Naive thymus-derived CD4-positive, alpha-beta T cell (primary cell): ENCODE measurements at places on chromosomes 13 and 19. TPM values are rescaled to one million over a fixed set of nuclear protein-coding genes. Genes with fewer than 3 reads are reported as not detected.

The MIA gene
- total RNA-seq: not detected

DNA sequence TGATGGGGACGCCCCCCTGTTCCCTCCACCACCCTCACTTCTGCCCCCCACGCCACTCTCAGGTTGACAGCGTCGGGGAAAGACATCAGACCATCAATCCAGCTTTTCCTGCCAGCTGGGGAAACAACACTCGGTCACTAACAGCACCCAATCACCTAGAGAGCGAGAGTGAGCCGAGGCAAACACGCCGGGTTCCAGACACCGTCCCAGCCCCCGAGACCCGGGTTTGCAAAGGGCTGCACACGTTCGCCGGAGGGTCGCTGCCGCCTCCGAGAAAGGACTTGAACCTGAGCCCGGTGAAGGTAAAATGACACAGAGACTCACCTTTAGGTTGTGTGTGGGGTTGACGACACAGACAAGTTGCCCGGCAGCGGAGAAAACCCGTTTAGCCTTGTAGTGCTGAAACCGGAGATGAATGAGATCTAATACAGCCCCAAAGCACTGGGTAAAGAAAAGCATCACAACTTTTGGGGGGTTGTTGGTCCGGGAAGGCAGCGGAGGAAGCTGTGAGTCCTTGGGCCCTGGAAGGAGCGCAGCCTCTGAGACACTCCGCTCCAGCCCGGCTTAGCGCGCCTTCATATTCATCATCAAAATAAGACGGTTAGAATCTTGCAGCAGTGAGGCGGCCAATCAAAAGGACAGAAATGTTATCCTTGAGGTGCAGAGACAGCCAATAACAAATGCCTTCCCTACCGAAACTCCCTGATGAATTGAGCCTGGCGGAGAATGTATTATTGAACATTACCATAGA lies at the start of gene SIAH3:
Gene SIAH3, minus strand, starts transcription at position 583 of the 751 bp plus-strand sequence. Its CDS starts 124 bp downstream, at position 459.
- peaks cover 45% of the 10 kb centered on the region for H3K4me1 ChIP-seq
- DNase-seq: peak; percentile 39
- H3K36me3 ChIP-seq: no peaks in the 10 kb centered on the region
- H3K4me3 ChIP-seq: peak within 1 kb of the TSS; percentile 57
- H3K27me3 ChIP-seq: peaks cover 4% of the 10 kb centered on the region

DNA sequence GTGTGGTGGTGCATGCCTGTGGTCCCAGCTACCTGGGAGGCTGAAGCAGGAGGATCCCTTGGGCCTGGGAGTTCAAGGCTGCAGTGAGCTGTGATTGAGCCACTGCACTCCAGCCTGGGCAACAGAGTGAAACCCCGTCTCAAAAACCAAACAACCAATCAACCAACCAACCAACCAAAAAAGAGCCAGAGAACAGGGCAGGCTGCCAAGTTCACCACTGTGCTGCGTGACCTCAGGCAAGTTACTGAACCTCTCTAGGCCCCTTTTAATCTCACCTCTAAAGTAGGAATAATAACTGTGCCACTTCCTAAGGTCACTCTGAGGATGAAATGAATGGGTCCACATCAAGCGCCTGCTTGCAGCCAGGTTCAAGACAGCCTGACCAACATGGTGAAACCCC lies 16.9 kb downstream of the TJP3 start:
- no peak for DNase-seq
- H3K4me3 ChIP-seq: no peak overlapping the region
- peaks cover 15% of the 10 kb centered on the region for H3K4me1 ChIP-seq
- H3K27me3 ChIP-seq: peaks cover 3% of the 10 kb centered on the region

DNA sequence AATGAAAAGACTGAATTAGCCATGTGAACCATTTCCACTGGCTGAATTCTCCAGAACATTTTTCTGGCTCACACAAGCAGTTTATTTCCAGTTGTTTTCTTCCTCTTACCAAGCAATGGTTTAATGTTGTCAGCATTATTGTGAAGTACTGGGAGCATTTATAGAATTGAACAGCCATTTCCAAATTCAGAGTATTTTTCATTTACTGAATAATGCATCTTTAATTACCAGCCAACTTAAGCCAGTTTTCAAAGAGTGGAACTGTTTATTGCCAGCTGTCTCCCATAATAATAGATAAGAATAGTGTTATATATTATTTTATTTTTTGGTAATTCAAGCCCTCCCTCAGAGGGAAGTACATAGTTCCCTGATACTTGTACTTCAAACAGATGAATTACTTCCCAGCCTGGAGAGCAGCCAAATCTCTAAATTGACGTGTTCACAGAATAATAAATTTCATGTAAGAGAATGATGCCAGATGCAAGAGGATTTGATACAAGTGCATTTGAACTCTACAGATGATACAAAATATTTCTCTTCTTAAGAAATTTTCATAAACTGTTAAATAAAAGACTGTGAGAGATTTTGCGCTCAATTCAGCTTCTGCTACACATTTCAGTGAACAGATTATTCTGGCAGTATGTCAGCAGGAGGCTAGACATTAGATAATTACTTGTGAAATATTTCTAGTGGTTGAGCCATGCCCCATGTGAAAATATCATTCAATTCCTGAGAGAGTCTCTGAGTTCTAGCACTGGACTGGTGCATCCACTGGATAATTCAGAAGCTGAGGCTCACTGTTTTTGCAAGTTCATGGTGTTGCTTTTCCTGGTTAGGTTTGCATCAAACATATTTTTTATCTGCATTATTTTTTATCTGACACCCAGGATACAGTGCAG lies 315.9 kb downstream of the SLC7A1 start:
- no peaks in the 10 kb centered on the region for H3K4me1 ChIP-seq
- DNase-seq: no peak
- no peak overlapping the region for H3K4me3 ChIP-seq

DNA sequence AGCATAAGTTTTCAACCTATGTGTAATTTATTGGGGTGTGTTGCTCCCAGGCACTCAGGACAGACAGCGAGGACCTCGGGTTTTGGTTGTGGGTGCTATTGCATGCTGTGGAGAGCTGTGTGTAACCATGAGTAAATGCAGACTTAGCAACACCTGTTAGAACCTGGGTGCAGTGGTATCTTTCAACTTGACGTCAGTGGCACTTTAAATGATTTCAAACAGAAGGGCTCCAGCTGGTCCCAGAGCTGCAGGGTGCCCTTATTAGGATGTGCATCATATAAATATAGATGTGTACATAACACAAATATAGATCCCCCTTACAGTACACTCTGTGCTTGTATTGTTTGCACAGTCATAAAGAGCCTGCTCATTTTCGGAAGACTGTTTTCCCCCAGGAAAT lies 228.3 kb upstream of the IRS2 start:
- no peak for DNase-seq
- H3K27ac ChIP-seq: no peak overlapping the region
- no peaks in the 10 kb centered on the region for H3K36me3 ChIP-seq
- H3K4me3 ChIP-seq: no peak overlapping the region

- no peak for DNase-seq
- H3K27me3 ChIP-seq: no peaks in the 10 kb centered on the region
- peaks cover 26% of the 10 kb centered on the region for H3K36me3 ChIP-seq
These were observed 505 bp downstream of the PAF1 start for GRCh38 chr19:39390451-39390750.
